Trophoblast cell (in vitro differentiated cells and primary cell): ENCODE measurements at places on chromosomes 7 and 10.
A peak's percentile ranks its signal among the peaks of the same experiment; 100 is the strongest.

DNA sequence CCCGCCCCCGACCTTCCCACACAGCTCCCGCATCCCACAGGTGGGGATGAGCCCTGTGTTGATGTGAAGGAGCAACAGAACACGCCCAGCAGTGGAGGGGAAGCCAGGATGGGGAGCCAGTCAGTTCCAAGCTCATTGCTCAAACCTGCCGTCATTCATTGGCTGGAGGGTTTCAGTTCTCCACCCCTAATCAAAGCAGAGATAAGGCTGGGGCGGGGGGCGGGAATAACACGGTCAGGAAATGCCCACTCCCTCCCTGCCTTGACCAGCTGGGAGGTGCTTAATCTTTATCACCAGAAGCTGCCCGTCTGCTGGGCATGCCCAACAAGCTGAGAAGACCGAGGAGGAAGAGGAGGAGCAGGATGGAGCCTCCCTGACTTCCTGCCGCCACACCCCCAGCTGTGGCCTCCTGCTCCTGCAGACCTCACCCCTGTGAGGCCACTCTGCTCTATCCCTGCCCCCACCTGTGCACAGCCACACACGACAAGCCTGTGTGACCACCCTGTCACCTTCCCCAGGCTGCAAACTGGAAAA is 265.1 kb downstream of the ZEB1 start:
- no peak overlapping the region for H3K27ac ChIP-seq
- H3K36me3 ChIP-seq: no peaks in the 10 kb centered on the region
- no peak for DNase-seq
- H3K4me3 ChIP-seq: no peak overlapping the region

- DNase-seq: no peak
- H3K27me3 ChIP-seq: peaks cover 2% of the 10 kb centered on the region
- H3K4me3 ChIP-seq: no peak overlapping the region
- no peaks in the 10 kb centered on the region for H3K36me3 ChIP-seq
- no peaks in the 10 kb centered on the region for H3K4me1 ChIP-seq
- H3K27ac ChIP-seq: no peak overlapping the region
Measured at GRCh38 chr10:77667426-77668324, 30.1 kb upstream of the KCNMA1 start.

DNA sequence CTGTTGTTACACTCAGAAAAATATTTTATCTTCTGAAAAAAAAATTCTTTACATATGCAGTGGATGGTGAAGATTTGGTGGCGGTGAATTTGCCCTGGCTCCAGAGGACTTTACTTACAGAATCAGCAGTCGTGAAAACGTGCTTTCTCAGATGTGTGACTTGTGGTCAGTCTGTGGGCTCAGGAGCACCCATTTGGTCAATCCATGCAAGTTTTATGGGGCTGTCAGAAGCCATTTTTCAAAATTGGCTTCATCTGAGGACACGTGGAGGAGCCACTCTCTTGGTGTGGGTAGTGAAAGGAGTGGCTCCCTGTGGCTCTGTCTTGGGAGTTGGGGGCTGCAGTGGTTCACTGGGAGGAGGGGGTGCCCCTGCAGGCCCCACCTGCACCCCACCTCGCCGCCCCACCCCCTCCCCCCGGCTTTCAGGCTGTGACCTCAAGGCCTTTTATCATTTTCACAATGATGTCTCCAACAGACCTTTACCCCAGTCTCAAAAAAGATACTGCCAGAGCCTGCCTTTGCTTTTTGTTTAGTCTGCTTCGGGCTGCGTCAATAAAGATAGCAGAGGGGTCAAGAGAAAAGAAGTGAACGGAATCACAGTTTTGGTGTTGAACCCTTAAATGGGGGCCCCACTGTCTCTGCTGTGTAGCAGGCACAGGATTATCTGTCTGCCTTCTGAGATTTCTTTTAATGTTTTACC is 137.4 kb downstream of the MGMT start:
- H3K4me3 ChIP-seq: no peak overlapping the region
- H3K36me3 ChIP-seq: no peaks in the 10 kb centered on the region
- H3K27me3 ChIP-seq: no peaks in the 10 kb centered on the region

- no peak overlapping the region for H3K4me3 ChIP-seq
- H3K27ac ChIP-seq: peak overlapping the region; percentile 99
- H3K4me1 ChIP-seq: peaks cover 67% of the 10 kb centered on the region
- peak; percentile 66 for DNase-seq
- no peaks in the 10 kb centered on the region for H3K36me3 ChIP-seq
Measured at GRCh38 chr10:5466451-5467206, 32.7 kb downstream of the CALML5 start.

DNA sequence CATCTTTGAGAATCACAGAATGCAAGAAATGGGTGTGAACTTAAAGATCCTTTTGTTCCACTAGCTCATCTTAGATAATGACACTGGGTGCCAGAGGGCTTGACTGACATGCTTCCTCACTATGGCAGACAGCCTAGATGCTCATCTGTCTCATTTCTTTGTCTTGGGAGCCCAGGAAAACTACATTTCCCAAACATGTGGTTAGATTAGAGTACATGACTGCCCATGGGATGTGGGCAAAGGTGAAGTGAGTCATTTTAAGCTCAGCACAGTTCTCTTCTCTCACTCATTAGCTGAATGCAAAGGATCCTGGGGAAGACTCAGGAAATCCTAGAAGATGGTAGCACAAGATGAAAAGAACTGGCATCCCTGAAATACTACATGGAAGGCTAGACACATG is 32.5 kb upstream of the TBX20 start:
- H3K4me3 ChIP-seq: no peak overlapping the region
- no peaks in the 10 kb centered on the region for H3K27me3 ChIP-seq
- peak; percentile 14 for DNase-seq
- H3K4me1 ChIP-seq: peaks cover 4% of the 10 kb centered on the region
- H3K27ac ChIP-seq: no peak overlapping the region

- no peak overlapping the region for H3K4me3 ChIP-seq
- H3K27me3 ChIP-seq: no peaks in the 10 kb centered on the region
- no peak for DNase-seq
- no peaks in the 10 kb centered on the region for H3K36me3 ChIP-seq
Measured at GRCh38 chr7:124074007-124074406, 41.1 kb upstream of the TMEM229A start.

DNA sequence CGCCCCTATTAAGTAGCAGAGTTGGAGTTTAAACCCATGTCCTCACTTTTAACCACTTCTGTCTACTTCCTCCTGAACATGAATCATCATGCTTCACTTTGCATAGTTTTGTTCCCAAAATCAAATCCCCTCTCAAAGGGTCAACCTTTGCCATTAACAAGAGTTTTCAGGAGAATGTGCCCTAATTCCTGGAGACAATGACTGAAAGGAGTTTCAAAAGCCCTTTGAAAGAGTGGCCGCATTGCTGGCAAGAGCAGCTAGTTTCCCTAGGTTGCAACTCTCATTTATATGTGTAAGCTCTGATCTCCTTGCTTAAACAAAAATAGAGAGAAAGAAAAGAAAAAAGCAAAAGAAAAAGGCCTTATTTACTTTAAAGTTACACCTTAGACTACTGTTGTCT is 9.2 kb downstream of the LGI1 start:
- no peaks in the 10 kb centered on the region for H3K27me3 ChIP-seq
- DNase-seq: no peak
- H3K4me1 ChIP-seq: peaks cover 16% of the 10 kb centered on the region
- no peak overlapping the region for H3K27ac ChIP-seq
- no peaks in the 10 kb centered on the region for H3K36me3 ChIP-seq

DNA sequence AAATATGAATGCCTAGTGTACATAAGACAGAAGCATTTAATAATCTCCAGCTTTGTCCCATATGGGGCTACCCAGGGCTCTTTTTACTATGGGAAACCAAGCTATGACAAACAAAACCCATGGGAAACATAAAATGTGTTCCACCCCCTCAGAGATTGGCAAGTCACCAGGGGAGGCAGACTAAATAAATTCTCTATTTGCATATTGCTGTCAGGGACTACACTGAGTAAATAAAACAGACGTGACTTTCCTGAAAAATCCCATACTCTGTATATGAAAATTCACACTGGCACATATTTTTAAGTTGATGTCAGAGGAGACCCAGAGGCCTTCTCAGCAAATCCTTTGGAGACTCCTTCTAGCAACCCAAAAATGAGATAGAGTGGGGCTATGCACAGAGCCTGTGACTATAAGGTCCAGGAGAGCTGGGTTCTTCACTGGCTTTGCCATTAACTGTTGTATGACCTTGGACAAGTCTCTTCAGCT is 44.0 kb upstream of the HPSE2 start:
- no peaks in the 10 kb centered on the region for H3K4me1 ChIP-seq
- no peaks in the 10 kb centered on the region for H3K36me3 ChIP-seq
- no peak overlapping the region for H3K4me3 ChIP-seq
- DNase-seq: no peak

- H3K27me3 ChIP-seq: no peaks in the 10 kb centered on the region
- no peak for DNase-seq
- H3K4me3 ChIP-seq: no peak overlapping the region
- H3K27ac ChIP-seq: no peak overlapping the region
- H3K4me1 ChIP-seq: no peaks in the 10 kb centered on the region
Measured at GRCh38 chr10:12605580-12606405, 256.4 kb downstream of the CAMK1D start.

DNA sequence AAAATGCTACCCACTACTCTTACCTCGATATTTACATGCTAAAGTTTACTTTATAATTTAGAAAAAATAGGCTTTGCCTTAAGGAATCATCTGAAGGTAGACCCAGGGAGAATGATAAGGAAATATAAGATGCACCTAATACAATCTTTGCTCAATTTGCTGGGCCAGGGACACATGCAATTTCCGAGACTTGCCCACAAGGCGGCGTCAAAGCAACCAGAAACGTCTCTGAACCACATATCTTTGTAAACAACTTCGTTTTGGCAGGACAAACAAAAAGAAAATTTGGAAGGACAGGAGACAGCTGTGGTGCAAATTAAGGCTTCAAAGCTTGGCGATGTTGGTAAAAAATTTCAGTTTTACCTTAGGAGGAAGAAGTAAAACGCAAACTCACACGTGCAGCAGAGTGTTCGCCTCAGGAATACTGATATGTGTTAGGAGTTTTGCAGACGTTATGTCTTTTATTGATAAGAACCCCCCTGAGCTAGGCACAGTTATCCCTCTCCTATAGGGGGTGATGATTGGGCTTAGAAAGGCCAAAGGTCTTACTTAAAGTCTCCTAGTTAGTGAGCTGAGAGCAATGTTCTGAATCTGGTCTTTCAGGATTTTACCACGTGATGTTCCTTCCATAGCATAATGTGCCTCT is 134.3 kb downstream of the PRKCQ start:
- no peaks in the 10 kb centered on the region for H3K36me3 ChIP-seq
- peaks cover 2% of the 10 kb centered on the region for H3K4me1 ChIP-seq
- no peaks in the 10 kb centered on the region for H3K27me3 ChIP-seq
- H3K27ac ChIP-seq: no peak overlapping the region
- no peak overlapping the region for H3K4me3 ChIP-seq
